H7 (cell line): ENCODE measurements at places on chromosomes 3 and 15.

DNA sequence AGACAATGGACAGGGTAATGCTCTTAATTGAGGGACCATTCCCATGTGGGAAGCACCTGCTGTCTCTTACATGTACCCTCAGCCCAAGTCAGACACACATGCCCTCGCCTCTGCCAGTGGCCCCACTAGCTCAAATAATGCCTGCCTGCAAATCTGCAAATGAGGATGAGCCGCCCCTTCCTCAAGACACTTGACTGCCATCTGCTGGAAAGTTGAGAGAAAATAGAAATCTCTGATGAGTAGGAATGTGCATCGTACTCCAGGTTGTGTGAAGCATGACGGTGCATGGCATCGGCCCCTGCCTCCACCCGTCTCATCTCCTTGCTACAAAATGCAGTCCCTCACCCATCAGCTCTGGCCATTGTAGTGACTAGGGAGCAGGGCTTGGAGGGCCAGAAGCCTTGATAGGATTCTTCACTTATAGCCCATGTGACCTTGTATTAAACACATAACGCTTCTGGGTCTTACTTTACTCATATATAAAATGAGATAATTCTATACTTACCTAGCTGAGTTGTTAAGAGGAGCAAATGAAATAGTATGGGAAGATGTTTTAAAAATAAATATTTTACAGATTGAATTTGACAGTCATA, 6.3 kb upstream of the SCN5A start:
- peak; percentile 69 for DNase-seq

GRCh38 chr15:26119322-26119721, 256.2 kb upstream of the ATP10A start:
- no peak for DNase-seq

- DNase-seq: no peak
Observed at GRCh38 chr3:175478301-175478700, 619.2 kb downstream of the NAALADL2 start.

DNA sequence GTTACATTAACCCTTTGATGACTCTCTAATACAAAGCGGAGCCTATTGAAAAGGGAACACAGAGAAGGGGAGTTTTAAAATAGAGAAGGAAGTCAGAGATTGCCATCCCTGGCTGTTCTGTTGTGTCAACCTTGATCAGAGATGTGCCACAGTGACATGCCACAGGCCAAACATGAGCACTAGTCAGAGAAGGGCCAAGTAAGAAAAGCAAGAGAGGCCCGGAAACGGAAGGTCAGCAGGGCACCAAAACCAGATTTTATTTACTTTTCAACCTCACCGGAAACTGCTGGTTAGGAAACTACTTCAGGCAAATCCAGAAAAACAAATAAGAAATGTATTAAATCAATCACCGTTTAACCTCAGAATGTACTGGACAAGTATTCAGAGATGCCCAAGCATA, 171.8 kb downstream of the ALCAM start:
- DNase-seq: no peak

DNA sequence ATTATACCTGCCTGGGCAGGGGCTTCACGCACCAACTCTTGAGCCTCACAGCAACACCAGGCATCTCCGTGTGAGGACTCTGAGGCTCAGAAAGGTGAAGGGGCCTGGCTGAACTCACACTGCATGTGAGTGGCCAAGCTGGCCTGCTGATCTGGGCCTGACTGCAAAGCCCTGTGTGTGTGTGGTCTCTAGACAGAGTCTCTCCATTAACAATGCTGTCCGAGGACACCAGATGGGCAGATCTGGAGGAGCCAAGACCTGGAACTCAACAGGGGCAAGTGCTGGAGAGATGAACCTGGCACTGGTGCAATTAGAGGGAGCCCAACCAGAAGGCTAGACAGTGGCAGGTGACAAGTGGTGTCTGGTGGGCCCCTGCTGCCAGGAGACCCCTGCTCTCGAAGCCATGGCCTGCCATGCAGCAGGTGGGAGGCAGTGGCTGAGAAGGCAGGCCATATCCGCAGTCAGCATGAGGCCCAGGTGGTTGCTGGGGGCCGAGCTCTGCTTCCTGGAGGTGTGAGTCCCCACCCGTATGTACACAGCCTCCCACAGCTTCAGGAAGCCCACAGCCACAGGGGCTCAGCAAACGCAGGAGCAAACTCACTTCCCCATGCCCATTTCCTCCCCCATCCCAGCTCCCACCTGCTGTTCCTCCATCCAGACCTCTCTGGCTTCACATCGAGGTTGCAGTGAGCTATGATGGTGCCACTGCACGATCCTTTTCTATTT, 39.0 kb downstream of the CYP11A1 start:
- DNase-seq: no peak

DNA sequence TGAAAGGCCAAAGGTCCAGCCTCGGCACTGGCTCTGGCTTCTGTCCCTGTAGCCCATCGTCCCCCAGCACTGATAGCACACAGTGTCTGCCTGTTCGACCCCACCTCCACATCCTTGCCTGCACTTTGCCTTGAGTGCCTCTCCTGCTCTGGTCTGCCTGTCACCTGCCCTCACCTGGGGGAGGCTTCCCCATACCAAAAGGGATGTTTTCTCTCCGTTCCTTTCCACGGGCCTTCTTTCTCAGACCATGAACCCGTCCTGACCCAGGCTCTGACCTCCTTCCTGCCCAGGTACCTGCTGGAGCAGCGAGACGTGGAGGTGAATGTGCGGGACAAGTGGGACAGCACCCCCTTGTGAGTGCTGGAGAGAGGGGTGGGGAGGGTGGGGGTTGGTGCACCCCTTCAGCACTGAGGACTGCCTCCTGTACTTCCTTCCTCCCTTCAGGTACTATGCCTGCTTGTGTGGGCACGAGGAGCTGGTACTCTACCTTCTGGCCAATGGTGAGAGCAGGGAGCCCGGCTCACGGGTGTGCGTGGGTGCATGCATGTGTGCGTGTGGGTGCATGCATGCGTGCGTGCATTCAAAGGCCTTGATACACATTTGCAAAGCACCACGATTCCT, 1.5 kb downstream of the ABTB1 start:
- DNase-seq: no peak

DNA sequence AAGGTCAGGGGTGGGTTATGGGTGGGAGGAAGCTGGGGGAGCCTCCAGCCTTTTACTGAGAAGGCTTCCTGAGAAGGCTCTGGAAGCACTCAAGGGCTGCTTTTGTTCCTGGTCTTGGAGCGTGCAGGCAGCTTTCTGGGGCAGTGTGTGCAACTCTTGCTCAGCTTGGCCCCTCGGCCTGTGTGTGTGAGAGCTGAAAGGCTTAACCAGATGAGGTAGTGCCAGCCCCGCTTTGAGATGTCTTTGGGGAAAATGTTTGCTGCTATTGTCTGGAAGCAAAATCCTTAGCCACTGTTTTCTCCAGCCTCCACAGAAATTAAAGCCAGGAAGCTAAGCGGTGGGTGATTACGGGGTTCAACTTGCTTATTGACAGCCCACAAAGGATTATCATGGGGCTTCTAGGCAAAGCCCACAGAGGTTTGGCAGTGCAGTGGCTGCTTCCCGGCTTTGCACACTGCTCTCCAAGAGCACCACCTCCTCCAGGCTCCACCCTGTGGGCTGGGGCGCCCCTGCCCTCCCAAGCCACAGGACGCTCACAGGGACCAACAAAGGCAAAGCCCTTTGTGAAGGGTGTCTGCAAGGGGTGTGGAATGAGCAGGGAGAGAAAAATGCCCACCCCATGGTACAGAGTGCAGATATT, 121.7 kb upstream of the TLE3 start:
- DNase-seq: peak; percentile 57

DNA sequence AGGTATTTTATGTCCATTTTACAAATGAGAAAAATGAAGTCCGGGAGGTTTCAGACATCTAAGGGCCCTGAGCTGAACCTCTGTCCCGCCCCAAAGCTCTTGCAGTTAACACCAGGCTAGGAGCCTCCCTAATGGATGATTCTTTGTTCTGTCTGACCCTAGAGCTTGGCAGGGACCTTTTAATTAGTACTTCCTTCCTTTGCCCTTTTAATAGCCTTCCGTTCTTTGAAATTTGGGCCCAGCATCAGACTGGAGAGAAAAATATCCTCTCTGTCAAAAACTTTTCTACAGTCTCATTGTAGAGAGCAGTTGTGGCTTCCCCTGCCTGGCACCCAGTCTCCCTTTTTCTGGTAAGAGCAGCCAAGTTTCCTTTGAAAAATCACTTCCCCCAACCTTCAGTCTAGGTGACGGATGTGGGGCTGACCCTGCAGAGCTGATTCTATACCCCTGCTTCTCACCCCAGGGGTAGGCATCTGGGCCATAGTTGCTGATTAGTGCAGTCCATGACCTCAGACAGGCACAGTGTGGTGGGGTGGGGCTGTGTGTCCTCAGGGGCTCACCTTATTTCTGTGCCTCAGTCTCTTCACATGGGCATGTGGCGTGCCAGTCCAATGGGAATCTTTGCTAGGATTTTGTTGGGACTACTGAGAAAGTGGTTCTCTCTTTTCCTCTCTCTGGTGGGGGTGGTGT, 220.4 kb downstream of the ADAMTS9 start:
- DNase-seq: no peak

DNA sequence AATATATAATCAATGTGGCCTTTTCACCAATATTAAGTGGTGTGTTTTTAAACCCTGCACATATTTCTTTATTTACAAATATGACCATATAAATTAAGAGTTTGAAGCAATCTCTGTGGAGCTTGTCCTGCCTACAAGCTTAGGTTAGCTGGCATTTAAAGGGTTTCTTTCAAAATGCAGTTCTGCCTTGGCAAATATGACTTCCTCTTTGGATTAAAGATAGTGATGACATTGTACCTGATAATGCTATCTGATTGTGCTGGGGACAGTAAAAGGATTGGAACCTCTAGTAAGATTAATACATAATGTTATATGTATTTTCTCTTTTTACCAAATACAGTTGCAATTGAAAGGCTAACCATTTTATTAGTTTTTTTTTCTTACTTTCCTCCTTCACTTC, 249.1 kb downstream of the OTOL1 start:
- DNase-seq: no peak
